ENCODE measurements at places on chromosomes 7 and 10. TPM values are rescaled to one million over a fixed set of nuclear protein-coding genes. Genes with fewer than 3 reads are reported as not detected.

PALD1 gene
- polyA plus RNA-seq: 6.4 TPM

IDI1 gene
- 34.8 TPM for polyA plus RNA-seq

SNCG gene
- 154 TPM for polyA plus RNA-seq

AGR2 gene
- 2.0 TPM for polyA plus RNA-seq

PIK3AP1 gene
- 3.4 TPM for polyA plus RNA-seq

ANKRD1 gene
- polyA plus RNA-seq: not detected

WDFY4 gene
- 0.73 TPM for polyA plus RNA-seq

HYAL4 gene
- polyA plus RNA-seq: not detected

GRK5 gene
- 5.4 TPM for polyA plus RNA-seq

GPER1 gene
- 10.9 TPM for polyA plus RNA-seq

CDC14C gene
- polyA plus RNA-seq: not detected

FXYD4 gene
- 3.4 TPM for polyA plus RNA-seq

GRCh38 chr7:41491308-41491707 lies 211.6 kb downstream of the INHBA start:
- no peak for DNase-seq

- DNase-seq: no peak
These were observed 546.8 kb upstream of the FOXK1 start for GRCh38 chr7:4135301-4135700.

GRCh38 chr10:86968271-86968993 lies at the start of gene ADIRF:
ADIRF (plus strand) TSS chr10:86968482; CDS start chr10:86968545, 63 bp downstream.
- DNase-seq: no peak

DNA sequence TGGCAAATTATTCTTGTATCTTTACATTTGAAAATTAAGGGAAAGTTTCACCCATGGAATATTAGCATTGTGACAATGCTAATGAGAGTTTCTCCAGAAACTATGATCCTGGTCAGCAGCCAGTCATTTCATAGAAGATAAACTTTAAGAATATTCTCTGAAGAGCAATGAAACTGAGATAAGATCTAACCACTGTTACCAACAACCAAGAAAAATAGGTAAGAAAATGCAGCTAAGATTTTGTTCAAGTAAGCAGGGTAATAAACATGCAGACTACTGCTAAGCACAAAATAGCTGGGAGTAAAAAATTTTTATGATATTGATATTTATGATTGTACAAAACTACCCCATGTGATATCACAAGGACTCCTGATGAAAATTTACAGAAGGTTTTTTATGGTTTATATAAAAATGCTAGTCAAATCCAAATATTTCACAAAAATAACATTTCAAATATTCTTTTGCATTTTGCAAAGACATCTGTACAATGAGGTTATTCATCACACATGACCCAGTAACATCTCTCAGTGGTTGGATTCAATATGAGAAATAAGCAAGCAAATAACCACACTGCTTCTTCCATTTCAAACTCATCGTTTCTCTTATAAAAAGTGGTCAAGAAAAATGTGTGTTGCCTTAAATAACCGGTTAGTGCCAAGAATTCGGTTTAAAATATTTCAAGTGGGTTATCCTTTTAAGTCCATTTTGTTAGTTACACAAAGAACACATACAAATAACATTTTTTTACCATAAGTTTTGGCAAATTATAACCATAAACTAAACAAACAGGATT lies 251.6 kb downstream of the DIP2C start:
- no peak for DNase-seq

- no peak for DNase-seq
These were observed 6.6 kb upstream of the TPK1 start for GRCh38 chr7:144842377-144842851.

GRCh38 chr10:17659365-17659764 lies 15.4 kb downstream of the STAM start:
- no peak for DNase-seq

DNA sequence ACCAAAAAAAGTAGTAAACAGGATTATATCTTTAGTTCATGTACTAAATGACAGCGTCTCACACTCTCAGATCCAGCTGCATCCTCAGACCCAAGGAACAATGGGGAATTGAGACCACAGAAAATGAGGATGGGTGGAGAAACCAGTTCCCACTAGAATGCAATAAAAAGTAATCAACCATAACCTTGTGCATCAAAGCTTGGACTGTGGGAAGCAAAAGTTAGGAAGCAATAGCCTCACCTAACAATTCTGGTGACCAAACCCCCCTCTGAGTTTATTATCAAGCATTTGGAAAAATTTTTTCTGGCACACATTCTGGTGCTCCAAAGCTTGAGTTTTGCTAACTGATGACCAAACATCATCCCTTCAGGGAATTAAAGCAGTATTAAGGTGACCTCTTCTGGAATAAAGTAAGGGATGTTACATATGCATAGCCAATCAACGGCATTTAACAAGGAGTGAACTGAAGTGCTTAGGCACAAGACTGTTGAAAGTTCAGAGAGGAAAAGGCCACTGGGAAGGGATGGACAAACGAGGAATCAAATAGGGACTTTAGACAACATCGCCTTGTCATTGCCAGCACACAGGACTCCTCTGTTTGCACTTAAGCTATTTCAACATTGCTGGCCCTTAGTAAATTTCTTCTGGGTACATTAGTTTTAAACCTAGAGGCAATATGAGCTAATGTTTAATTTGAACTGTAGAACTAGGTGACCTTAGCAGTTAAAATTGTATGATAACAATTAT lies 1.2 kb upstream of the MAT1A start:
- no peak for DNase-seq

DNA sequence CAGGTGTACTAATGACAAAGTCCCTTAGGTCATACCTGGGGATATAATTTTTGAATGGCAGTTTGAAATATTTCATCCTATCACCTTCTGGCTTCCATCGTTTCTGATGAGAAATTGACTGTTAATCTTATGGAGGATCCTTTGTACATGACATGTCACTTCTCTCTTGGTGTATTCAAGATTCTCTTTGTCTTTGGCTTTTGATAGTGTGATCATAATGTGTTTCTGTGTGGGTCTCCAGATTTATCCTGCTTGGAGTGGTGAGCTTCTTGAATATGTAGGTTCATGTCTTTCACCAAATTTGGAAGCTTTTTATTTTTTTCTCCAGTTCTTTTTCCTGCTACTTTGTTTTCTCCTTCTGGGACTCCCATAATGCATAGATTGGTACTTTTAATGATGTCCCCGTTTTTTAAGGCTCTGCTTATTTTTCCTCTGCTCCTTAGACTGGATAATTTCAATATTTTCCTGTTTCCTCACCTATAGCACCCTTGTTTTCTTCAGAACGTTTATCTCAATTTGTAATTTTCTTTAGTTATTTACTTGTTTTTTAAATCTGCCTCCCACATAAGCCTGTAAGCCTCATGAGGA lies 4.4 kb downstream of the RBM33 start:
- DNase-seq: peak; percentile 3

DNA sequence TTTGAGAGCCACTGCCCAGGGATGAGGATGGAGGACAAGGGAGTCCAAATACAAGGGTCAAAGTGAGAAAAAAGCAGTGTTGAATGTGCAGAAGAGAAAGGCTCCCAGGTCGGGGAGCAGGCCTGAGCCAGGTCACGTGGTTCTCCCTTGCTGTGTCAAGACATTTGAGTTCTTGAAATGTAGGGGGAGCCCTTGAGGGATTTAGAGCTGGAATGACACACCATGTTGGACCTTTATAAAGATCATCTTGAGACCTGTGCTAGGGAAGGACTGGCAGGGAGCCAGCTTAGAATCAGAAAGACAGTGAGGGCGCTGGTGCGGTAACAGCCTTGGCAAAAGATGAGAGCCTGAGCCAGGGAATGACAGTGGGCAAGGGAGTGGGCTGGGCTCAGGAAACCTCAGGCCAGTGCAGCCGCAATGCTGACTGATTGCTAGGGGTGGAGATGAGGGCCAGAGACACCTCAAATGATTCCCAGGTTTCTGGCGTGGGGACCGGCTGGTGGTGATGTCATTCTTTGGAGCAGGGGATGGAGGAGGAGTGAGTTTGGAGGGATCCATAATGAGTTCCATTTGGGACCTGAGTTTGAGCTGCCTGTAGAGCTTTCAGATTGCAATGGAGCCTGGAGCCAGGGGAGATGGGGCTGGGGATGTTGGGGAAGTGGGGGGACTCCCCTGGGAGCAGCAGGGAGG lies 120.1 kb downstream of the PTPN20 start:
- peak; percentile 43 for DNase-seq

DNA sequence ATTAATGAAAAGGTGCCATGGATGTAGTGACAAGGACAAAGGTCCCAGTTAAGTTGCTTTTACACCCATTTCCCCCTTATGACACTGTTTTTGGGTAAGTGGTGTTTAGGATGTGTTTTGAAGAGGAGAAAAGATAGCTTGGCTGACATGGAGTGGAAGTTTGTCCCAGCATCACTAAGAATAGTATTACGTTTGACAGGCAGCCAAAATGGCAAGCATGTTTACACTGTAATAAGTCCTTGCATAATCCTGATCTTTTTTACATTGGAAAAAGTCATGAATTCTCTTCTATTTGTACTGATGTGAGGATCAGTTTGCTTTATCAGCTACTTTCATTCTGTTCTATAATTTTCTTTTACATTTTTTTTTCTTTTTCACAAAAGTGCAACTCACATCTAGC lies 137.8 kb downstream of the CHRM2 start:
- DNase-seq: peak; percentile 63

- DNase-seq: no peak
These were observed 68.8 kb downstream of the RAPGEF5 start for GRCh38 chr7:22288202-22288601.

DNA sequence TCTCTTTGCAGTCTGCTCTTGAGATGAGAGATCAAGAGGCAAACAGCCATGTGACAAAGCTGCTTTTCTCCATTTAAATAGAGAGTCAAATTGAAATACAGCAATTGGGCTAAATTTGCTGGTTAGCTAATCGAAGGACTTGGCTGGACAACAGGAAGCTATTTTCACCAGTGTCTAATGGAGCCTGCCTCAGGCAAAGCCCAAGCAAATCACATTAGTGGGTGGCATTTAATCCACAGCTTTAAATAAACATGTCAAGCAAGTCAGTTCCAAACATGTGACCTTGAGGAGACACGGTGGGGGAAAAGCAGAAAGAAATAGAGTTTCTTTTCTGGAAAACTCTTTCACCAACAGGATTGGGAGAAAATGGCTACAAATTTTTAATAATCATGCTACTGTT lies 180.5 kb upstream of the AOAH start:
- DNase-seq: no peak

DNA sequence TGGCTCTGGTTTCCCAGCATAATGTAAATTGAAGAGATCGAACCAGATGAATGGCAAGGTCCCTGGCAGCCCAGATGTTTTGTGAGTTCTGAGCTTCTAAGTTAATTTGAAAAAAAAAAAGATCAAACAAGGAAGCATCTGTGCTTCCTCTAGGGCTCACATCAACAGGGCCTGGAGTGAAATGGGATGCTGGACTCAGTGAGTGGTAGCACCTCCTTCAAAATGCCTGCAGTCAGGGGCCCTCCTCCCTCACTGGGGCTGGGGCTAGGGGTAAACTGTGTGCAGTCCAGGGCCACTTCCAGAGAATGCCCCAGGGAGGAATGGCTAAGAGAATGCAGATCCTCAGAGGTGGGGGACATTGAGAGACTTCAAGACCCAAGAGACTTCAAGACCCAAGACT lies 6.0 kb upstream of the CUEDC2 start:
- DNase-seq: no peak

GRCh38 chr7:41732436-41732785 lies 29.5 kb upstream of the INHBA start:
- no peak for DNase-seq

GRCh38 chr7:77370606-77371005 lies 45.5 kb downstream of the GSAP start:
- DNase-seq: no peak

- DNase-seq: peak; percentile 50
These were observed 56.6 kb downstream of the CUX1 start for GRCh38 chr7:101874028-101874427.

- no peak for DNase-seq
These were observed 44.7 kb downstream of the HTRA1 start for GRCh38 chr10:122505885-122506645.

DNA sequence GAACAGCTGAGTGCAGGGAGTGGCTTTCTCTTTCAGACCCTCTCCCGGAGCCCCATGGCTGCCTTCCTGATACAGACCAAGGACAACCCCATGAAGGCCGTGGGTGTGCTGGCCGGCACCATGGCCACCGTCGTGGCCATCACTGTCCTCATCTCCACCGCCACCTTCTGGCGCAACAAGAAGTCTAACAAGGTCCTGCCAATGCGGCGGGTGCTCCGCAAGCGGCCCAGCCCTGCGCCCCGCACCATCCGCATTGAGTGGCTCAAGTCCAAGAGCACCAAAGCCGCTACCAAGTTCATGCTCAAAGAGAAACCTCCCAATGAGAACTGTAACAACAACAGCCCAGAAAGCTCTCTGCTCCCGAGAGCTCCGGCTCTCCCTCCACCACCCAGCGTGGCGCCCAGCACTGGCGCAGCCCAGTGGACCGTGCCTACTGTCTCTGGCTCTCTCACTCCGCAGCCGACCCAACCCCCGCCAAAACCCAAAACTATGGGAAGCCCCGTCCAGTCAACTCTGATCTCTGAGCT lies 11.2 kb downstream of the LRIT2 start:
- no peak for DNase-seq

- peak; percentile 49 for DNase-seq
These were observed 21.0 kb downstream of the ZCWPW1 start for GRCh38 chr7:100407285-100408180.

GRCh38 chr10:78997635-78998618 lies 70.8 kb upstream of the ZMIZ1 start:
- no peak for DNase-seq

DNA sequence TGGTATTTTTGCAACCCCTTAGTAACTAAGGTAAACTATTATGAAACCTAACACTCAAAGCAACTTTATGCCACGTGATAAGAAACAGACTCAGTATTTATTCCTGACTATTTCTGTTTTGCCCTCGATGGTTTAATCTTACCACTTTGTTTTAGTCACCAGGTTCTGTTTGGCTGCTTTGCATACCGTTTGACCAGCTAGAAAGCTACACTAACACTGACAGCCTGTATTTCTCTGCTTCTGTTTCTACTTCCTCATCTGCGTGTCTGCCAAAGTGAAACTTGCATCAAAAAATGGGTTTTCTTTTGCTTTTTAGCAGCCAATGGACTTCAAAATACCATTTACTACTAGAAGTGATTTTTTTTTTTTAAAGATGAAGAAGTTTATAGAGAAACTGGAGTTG lies 802.5 kb downstream of the GRM8 start:
- no peak for DNase-seq

- no peak for DNase-seq
These were observed 30.9 kb upstream of the CREB3L2 start for GRCh38 chr7:138032770-138033169.

GRCh38 chr7:26307226-26307625 lies 15.6 kb downstream of the SNX10 start:
- DNase-seq: no peak

DNA sequence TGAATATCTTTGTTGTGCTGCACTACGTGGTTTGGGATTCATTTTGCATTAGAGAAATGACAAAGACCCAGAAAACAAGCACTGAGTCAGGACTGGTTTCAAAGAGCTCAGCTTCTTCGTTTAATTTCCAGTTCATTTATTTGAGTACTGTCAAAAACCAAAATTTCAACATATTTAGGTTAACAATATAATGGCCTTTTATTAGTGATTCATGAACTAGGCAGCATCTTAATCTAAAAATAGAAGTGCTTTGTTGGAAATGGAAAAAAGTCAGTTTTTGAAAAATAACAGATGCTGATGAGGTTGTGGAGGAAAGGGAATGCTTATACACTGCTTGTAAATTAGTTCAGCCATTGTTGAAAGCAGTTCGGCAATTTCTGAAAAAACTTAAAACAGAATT lies 856.4 kb downstream of the LRMDA start:
- DNase-seq: no peak

GRCh38 chr7:133675510-133676218 lies 422.8 kb downstream of the EXOC4 start:
- DNase-seq: no peak

- DNase-seq: no peak
These were observed 1.8 kb downstream of the PRF1 start for GRCh38 chr10:70600512-70601395.

Data from brain (organoid and tissue), 16 donors.